Mesenchymal stem cell (in vitro differentiated cells and primary cell): ENCODE measurements at places on chromosomes 6 and 20.

DNA sequence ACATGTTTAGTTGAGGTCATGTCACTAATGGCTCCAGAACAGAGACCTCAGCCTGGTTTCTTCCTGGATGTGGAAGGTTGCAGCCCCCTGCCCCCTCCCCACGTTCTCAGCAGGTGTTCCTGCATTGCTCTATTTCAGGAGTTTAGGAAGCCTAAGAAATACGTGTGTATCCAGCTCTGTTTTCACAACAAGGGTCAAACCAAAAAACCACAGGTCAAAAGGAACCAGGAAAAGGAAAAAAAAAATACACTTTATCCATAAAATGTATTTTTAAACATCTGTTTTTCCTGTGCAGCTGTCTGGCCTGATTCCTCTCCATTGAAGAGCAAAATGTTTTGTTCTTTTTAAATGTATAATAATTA, 107.9 kb upstream of the PLEKHG1 start:
- DNase-seq, result no peak

GRCh38 chr20:48706710-48707365, 121.0 kb downstream of the PREX1 start:
- DNase-seq, result no peak

DNA sequence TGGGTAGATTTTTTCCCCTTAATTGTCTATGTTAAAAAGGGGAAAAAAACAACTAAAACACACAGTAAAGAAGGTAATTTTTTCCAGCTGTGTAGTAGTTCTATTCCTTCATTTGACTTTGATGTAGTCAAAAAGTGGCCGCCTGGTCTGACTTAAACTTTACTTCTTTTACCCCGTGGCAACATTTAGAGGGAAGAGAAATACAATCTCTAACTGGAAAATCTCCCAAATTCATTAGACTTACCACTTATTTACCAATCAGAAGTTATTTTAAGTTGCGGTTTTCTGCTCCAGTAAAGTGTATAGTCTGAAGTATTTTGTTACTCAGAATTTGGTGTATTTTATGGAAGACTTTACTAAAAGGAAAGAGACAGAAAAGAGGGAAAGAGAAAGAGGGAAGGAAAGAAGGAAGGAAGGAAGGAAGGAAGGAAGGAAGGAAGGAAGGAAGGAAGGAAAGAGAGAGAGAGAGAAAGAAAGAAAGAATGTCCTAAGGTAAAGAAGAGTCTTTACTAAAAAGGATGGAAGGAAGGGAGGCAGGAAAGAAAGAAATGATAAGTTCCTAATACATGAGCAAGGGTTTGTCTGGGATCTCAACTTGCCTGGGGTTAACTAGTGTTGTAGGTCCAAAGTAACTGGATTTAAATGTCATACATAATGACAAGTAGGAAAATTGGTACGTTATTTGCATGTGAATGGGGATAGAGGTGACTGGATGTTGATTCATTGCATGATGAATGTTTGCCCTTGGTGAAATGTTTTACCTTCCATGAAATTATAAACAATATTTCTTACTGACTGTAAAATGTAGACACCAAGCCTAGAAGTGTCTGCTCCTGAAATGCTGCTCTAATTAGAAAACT, 135.1 kb downstream of the SAMD5 start:
- no peak for DNase-seq

- DNase-seq, result peak; percentile 26
These were observed 52.2 kb upstream of the CCDC167 start for GRCh38 chr6:37551867-37552266.

DNA sequence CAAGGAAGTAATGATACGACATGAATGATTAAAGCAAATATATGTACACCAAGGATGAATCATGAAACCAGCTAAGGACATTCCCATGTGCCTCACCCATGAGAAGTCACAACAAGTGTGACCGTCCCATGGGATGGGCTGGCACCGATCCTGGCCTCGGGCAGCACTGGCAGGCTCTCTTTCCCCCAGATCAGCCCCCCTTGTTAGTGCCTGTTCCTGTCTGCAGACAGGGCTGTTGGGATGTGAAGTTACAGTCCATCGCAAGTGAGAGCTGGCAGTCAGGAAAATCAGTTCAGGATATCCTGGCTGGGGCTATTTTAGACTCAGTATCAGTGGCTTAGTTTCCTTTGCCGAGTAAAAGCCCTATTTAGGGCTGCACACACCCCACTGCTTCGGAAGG, 129.2 kb upstream of the SNX9 start:
- no peak for DNase-seq

- peak; percentile 49 for DNase-seq
These were observed 136.3 kb downstream of the KIF13A start for GRCh38 chr6:17851001-17851719.

- no peak for DNase-seq
These were observed 538 bp downstream of the TTLL9 start for GRCh38 chr20:31870726-31871617.

DNA sequence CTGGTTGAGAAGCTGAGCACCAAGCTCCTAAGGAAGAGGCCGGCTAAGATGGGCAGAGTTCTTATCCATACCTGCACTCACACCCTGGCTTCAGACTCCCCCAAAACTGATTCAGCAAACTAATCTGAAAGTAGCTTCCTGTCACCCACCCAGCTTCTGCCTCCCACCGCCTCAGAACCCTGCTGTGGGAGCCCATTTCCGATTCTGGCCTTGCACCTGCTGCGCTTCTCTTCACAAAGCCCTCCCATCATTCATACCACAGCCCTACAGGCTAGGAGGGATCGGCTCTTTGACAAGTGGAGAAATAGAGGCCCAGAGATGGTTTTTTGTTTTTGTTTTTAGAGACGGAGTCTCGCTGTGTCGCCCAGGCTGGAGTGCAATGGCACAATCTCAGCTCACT, 28.7 kb downstream of the HM13 start:
- no peak for DNase-seq

DNA sequence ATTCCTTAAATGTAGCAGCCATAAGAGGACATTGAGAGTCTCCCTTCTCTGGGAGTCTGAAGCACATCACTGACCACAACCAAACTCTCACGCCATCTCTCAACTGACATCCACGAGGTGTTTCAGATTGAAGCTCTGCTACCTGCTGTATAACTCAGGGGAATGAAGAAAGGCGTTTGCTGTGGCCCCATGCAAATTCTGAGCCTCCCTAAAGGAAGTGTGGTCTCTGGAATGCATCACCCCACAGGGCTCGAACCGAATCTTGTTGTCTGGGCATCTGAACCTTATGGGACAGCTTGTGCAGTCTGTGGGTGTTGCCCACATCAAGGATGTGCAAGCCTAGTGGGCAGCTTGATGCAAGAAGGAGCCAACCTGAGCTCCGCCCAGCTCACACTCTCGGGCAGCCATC, 10.9 kb downstream of the PMEPA1 start:
- DNase-seq, result peak; percentile 37

DNA sequence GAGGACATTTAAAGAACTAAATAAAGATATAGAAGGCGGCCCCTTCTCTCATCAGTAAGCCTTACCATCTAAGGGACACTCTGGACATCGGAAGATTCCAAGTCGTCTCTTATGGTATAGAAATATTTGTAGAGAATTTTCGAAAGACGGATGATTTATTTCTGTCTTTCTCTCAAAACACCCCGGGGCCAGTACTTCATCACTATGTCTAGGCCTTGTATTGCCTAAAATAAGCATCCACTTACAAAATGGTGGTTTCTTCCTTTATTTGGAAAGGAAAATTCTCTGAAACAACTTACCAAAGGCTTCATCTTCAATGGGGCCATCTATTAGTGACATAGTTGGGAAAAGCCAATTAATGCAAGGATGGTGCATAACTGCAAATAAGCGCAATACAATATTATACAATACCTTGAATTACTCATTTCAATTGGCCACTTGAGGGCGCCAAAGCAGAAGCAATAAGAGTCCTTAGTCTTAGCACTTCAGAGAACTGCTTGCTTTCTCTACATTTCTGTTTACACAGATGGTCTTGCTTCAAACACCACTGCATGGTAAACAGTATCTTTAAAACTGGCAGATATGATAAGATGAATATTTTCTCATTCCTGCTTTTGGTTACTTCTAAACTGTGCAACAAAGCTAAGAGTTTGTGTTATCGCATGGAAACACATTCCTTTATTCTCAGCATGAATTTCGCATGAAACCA, 113.2 kb downstream of the VIP start:
- DNase-seq, result peak; percentile 71

DNA sequence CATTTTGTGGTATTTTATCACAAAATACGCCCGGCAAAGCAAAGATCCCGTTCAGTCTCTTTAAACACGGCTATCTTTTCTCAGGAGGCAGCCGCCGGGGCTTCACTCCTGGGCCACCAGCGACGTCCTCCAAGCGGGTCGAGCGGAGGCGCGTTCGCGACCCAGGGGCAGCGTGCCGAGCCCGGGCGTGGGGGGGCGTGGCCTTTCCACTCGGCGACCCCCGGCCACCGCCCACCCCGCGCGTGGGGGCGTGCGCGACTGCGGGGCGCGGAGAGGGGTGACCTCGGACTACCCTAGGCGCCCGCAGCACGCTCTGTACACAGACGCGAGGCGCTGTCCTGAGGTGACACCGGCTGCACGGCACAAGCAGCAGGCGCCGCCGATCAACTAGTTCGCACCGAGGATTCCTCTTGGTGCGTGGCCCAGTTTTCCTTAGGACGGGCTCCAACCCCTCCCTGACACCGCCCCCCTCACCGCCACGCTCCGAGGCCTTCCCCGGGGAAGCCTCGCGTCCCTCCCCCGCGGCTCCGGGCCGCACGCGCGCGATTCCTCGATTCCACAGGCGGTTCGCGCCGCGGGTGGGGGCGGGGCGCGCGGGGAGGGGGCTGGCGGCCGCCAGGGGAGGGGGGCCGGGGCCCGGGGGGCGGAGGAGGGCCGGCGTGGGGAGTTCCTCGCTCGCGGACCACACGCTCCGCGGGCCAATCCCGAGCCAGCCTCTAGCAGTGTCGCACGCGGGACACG, 1.1 kb upstream of the JARID2 start:
- DNase-seq, result peak; percentile 79

DNA sequence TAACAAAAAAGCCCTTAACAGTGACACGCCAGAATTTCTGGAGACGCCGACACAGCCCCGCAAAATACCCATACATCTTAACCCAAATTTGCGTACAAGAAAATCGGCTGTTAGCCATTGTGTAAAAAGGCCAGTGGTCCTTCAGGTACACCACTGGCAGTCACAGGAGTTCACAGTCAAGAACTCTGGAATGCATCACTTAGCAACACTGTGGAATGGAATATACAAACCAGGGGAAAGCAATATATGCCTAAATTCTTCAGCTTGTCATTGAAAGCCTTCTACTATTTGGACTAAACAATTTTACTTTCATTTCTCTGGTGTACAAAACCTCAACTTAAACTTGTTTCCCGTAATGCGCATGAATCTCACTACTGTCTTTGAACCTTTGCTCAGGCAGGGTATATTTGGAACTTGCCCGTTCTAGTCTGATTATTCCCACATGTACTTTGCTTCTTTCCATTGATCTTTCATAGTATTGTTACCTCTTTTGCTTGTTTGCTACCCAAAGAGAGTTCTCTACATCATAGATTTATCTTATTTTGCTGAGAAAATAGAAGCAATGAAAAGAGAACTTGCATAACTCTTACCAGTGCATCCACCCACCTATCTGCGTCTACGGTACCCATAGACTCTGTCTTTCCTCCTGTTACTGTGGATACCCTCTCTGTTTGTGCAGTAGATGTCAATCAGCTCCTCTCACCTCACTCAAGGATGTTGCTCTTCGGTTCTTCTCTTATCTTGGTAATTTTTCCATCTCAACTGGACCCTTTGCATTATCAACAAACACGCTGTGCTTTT, at the start of gene ARMH2:
ARMH2 (minus strand) TSS at position 178 of the 801 bp plus-strand sequence; CDS start at position 118, 60 bp downstream.
- DNase-seq, result no peak

DNA sequence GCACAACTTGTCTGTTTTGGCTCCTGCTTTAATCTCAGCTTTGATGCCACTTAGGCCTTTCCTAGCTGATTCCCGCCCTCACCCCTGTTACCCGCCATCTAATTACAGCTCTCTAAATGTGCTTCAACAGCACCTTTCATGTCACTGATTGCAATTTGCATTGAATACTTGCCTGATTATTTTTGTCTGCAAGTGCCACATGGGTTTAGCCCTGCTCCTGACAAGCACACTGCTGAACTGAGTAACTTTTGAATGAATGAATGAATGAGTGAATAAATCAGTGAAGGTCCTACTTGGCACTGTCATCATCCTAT, 591 bp upstream of the DCBLD1 start:
- DNase-seq, result no peak

GRCh38 chr6:4394786-4395185, 259.4 kb upstream of the ECI2 start:
- peak; percentile 51 for DNase-seq

- no peak for DNase-seq
These were observed 1.4 kb upstream of the MICAL1 start for GRCh38 chr6:109456710-109457561.

GRCh38 chr6:118650582-118651281, 659 bp downstream of the CEP85L start:
- DNase-seq, result no peak

GRCh38 chr20:6178537-6178936, 55.7 kb upstream of the FERMT1 start:
- peak; percentile 51 for DNase-seq

GRCh38 chr20:29409833-29410805, 1847.3 kb upstream of the DEFB115 start:
- no peak for DNase-seq

DNA sequence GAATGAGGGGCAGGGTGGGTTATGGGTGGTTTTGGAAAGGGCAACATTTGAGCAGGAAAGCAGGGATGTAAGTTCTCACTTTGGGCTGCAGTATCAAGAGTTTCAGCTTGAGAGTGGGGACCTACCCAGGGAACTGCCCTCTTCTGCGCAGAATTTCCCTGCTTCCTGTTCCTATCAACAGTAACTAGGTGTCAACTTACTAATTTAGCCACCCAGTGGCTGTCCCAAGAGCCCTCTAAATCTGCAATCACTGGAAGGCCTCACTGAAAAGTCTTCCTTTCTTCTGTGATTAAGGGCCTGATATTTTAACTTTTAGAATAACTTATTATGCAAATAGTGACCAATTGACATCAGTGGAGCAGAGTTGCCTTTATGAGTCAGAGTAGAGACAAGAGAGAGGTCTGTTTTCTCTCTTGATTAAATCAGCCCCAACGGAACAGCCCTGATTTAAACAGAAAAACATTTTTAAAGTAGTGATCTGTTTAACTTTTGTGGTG, 118.2 kb upstream of the RIPOR2 start:
- DNase-seq, result peak; percentile 89

DNA sequence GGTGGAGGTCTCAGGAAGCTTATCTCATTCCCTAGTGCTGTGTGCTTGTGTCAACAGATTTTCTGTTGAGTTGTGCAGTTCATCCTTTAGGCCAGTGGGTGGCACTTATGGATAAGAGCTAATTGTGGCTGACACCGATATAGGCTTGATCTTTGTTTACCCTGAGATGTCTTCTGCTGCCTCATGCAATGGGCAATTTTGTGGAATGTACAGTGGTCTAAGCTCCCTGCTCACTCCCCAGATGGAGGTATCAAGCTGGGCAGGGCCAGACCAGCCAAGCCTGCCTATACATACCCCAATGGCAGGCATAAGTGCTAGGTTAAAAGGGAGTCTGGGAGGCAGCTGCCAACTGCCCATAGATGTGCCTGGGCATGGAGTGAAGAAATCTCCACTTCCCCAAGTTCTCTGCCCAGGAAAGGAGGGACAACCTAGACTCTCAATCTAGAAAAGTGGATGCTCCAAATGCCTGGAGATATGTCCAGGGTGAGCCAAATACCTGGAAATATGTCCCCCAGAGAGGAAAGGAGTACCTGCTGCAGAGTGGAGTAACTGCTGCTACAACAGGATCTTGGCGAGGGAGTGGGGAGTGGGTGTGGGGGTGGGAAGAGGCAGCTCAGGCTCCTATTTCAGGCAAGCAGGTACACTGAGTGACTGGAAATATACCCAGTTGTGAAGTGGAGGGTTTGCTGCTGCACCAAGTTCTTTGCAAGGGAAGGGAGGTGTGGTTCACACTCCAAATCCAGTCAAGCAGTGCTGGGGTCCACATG, 53.2 kb upstream of the ARG1 start:
- DNase-seq, result peak; percentile 46

GRCh38 chr6:6694368-6694780, 105.9 kb downstream of the LY86 start:
- DNase-seq, result no peak
